ENCODE measurements at places on chromosomes 16 and 17.

GRCh38 chr17:22411185-22411784 lies 719.0 kb downstream of the KCNJ18 start:
- no peak for DNase-seq

- DNase-seq: no peak
Observed at GRCh38 chr17:52025236-52025635, 133.3 kb downstream of the CA10 start.

- DNase-seq: no peak
Observed at GRCh38 chr16:68242926-68243858, 2.0 kb upstream of the PLA2G15 start.

GRCh38 chr16:78946556-78946955 lies 654.0 kb downstream of the MAF start:
- DNase-seq: no peak

- no peak for DNase-seq
Observed at GRCh38 chr17:4590981-4591453, 6.7 kb downstream of the SMTNL2 start.

DNA sequence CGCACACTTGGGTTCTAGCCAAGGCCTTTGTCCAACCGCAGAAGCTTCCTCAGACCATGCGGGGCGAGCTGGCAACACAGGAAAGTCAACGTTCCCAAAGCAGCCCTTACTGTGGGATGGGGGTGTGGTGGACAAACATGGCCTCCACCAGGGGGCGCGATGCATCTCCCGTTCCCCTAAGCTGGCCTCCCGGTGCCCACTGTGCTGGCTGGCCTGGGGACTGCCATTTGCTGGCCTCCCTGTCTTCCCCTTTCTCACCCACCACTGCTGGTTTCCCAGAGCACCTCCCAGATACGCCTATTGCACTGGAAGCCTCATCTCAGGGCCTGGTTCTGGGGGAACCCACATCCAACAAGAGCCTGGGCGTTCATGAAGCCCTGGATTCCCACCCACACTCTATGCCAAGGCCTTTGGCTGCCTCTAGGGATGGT lies 145.3 kb downstream of the IRF8 start:
- peak; percentile 46 for DNase-seq

GRCh38 chr17:4959261-4959965 lies 8.2 kb downstream of the SPAG7 start:
- DNase-seq: no peak

DNA sequence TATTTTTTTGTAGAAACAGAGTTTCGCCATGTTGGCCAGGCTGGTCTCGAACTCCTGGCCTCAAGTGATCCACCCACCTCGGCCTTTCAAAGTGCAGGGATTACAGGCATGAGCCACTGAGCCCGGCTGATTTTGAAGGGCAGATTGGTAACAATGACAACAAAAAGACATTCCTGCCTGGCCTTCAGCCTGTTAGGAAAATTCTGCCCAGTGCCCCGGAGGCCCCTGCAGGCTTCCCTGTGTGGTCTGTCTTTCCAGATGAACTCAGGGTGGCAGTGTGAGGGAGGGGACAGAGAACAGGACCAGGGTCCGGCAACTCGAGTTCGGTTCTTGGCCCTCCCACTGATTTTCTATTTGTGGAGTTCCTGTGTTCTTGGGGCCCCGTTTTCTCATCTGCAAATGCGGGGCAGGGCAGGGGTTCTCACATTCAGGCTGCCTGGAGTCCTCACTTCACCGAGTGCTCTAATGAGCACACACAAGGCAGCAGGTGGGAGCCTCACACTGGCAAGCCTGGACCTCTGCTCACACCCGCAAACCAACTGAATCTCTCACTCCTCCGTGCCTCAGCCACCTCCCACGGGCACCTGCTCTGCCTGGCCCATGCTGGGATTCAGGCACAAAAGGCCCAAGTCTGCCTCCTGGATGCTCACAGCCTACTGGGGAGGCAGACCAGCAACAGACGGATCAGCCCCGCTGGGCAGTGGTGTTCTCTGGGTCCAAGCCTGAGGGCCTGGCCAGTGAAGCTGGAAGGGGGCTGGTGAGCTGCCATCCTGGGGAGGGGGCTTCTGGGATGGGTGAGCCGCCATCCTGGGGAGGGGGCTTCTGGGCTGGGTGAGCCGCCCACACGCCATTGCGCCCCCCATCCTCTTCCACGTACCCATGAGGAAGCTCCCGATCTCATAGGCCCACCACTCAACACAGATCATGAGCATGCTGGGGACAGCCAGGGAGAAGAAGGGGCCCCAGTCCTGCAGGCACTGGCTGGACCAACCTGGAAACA lies 10.3 kb downstream of the SLC47A2 start:
- no peak for DNase-seq

GRCh38 chr16:61413021-61413420 lies 623.2 kb downstream of the CDH8 start:
- DNase-seq: no peak
